Stimulated activated naive CD4-positive, alpha-beta T cell treated with Interleukin-2 at 50 U/mL for 16 hours (primary cell): ENCODE measurements at places on chromosomes 6 and 20.

- DNase-seq: no peak
Observed at GRCh38 chr6:26105842-26106241, 18.6 kb downstream of the HFE start.

DNA sequence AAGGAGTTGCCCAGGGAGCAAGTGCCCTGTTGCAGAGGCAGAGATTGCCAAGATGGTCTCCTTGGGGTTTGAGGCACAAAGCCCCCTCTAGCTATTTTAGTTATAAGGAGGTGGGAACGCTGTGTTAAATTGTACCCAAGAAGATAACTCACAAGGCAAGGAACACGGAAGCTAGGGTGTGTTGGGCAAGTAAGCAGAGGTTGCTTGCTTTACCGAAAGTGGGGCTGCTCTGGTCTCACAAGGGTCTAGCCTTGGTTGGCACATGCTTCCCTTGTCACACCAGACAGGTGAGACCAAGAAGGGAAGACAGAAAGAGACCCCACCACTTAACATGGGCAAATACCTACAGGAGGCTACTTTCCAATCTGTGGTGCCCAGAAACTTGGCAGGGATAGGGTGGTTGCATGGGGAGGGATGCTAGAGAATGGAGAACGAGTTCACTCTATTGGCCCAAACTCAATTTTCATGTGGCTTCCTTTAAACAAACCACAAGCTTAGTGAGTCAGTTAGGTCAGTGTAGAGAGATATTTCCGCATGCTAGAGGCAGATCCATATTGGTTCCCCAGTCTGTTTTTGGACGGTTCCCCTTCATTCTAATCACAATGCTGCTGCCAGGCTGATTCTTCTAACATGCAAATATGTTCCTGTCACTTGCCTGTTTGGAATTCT lies 42.4 kb downstream of the PLAGL1 start:
- no peak for DNase-seq

DNA sequence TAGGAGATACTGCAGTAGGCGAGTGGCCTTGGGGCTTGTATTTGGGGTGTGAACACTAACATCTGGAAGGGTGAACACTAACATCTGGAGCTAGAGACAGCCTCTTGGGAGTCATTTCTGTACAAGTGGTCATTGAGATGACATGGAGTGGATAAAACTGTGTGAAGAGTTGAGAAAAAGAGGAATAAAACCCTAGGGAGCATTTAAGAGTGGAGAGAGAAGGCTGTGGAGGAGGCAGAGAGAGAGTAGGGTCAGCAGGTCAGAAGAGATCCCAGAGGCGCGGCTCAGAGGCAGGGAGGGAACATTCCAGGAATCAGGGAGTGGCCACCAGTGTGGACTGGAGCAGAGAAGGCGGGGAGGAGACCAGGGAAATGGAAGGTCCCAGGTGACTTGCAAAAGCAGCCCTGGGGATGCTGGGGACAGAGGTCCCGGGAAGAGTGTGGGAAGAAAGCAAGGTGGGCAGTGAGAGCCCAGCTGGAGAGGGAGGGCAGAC lies 202.0 kb upstream of the RNF24 start:
- no peak for DNase-seq

DNA sequence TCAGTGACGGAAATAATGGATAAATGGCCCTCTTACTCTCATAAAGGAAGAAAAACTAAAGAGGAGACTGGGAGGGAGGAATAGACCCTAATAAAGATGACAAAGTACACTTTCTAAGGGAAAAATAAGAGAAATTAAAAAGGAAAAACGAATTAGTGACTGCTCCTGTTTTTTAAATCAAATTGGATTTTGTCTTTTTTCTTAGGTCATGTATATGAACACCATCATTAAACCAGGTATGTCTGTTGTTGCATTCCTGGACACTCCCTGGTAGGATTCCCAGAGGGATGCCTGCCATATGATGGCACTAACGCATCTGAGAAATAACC lies 59.4 kb upstream of the BTN3A2 start:
- DNase-seq: no peak

GRCh38 chr6:137811916-137812553 lies 55.0 kb upstream of the TNFAIP3 start:
- DNase-seq: no peak

GRCh38 chr20:46291401-46291800 lies 16.9 kb downstream of the CDH22 start:
- no peak for DNase-seq

DNA sequence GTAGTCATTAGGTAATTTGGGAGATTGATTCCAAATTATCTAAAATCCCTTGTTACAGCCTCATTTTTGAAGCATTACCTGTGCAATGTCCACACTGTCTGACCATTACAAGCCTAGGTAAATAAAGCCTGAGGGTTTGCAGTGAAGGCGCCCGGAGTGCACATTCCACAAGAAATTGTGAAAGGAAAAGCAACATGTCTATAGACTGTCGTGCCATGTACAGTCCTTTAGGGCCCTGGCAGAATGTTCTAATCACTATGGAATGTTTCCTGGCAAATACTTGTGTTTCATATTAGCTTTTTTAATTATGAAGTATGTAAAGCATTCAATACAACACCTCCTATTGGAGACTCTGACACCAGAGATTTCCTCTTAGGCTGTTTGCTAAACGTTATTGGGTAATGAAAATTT lies 28.9 kb downstream of the PREP start:
- DNase-seq: no peak
